ENCODE measurements at places on chromosomes 6 and 20. TPM values are rescaled to one million over a fixed set of nuclear protein-coding genes. Genes with fewer than 3 reads are reported as not detected.

The NTSR1 gene
- 44.1 TPM for total RNA-seq

The SYCP2 gene
- 39.7 TPM for total RNA-seq

The TCF21 gene
- not detected for total RNA-seq

The VSTM2L gene
- 16.0 TPM for total RNA-seq

The GPSM3 gene
- total RNA-seq: 2.0 TPM

The ADGB gene
- not detected for total RNA-seq

The LY6G6D gene
- not detected for total RNA-seq

The TCP1 gene
- 340 TPM for total RNA-seq

The MEA1 gene
- 111 TPM for total RNA-seq

The THEMIS gene
- total RNA-seq: 0.05 TPM

DNA sequence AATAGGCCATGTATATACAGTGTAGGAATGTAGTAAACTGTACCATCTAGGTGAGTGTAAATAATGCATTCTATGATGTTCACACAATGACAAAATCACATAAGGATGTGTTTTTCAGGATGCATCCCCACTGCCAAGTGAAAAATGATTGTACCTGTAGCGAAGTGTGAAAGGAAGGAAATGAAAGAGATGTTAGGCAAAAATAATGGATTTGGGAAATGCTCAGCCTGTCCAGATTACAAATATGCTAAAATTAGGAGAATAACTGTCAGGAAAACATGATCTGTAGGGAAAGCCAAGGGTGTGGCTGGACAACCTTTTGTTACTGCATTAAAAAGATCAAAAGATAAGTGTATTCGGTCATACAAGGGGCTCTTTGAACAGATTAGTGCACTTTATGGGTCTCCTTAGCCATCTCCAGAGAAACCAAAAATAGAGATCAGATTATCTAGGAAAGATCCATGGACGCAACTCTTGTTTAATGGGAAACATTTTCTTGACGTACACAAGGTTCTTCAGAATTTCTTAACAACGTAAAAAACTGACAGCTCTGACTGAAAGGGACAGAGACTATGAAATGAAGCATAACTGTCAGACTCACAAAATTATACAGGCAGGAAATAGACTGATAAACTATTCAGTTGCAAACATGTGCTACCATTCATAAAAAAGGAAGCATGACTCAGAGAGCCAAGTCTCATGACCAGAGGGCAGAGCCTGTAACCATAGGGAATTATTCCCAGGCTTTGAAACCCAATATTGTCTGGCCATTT, 253.6 kb upstream of the RAB32 start:
- H3K4me3 ChIP-seq: no peak overlapping the region
- no peak overlapping the region for H3K27ac ChIP-seq
- H3K4me1 ChIP-seq: no peaks in the 10 kb centered on the region
- H3K36me3 ChIP-seq: no peaks in the 10 kb centered on the region
- DNase-seq: no peak
- no peaks in the 10 kb centered on the region for H3K27me3 ChIP-seq

GRCh38 chr20:26207237-26207966, 510.7 kb upstream of the ZNF337 start:
- no peak overlapping the region for H3K4me3 ChIP-seq
- H3K36me3 ChIP-seq: no peaks in the 10 kb centered on the region
- no peak overlapping the region for H3K27ac ChIP-seq
- DNase-seq: no peak

- H3K4me3 ChIP-seq: no peak overlapping the region
- H3K27me3 ChIP-seq: no peaks in the 10 kb centered on the region
- no peak overlapping the region for H3K27ac ChIP-seq
- H3K4me1 ChIP-seq: no peaks in the 10 kb centered on the region
- no peak for DNase-seq
Measured at GRCh38 chr6:43303751-43304331, 4.8 kb downstream of the CRIP3 start.

- no peaks in the 10 kb centered on the region for H3K36me3 ChIP-seq
- H3K27me3 ChIP-seq: no peaks in the 10 kb centered on the region
- DNase-seq: no peak
- H3K27ac ChIP-seq: no peak overlapping the region
- no peak overlapping the region for H3K4me3 ChIP-seq
Measured at GRCh38 chr6:5706124-5707033, 300.3 kb downstream of the NRN1 start.

DNA sequence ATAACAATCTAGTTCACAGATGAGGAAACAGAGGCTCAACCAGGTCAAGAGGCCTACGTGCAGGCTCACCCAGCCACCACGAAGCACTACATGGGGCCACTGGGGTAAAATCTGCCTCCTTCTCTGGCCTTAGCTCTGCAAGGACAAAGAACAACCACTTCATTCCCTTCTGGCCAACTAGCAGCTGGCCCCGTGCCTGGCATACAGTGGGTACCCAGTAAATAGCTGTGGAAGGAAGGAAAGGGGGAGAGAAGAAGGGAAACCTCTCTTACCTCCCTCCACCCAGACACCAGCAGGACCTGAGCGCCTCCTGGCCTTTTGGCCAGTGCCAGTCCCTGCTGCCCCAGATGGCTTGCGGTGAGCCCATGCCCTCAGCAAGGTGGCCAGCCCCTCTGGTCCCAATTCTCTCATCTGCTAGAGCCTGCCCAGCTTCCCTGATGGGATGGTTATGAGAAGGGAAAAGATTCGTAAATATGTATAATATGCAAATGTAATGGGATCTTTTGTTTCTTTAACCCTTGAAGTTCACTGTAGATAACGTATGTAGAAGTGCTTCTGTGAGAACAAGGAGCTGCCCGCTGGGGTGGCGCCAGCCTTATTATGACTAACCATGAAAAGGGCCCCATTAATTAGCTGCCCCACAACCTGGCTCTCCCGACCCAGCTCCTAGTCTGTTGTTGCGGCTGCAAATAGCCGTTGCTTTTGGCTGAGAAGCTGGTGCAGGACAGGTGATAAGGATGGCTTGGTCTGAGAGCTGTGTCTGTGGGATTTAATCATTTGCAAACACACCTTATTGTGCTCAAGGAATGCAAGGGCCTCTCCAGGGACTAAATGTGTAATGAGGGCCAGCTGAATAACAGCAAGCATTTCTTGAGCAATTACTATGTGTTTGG, 62.0 kb downstream of the DLGAP4 start:
- no peak overlapping the region for H3K27ac ChIP-seq
- H3K4me3 ChIP-seq: no peak overlapping the region
- H3K4me1 ChIP-seq: no peaks in the 10 kb centered on the region
- H3K36me3 ChIP-seq: no peaks in the 10 kb centered on the region
- H3K27me3 ChIP-seq: no peaks in the 10 kb centered on the region

- H3K27ac ChIP-seq: no peak overlapping the region
- no peaks in the 10 kb centered on the region for H3K36me3 ChIP-seq
- H3K4me1 ChIP-seq: no peaks in the 10 kb centered on the region
- no peaks in the 10 kb centered on the region for H3K27me3 ChIP-seq
- no peak for DNase-seq
- H3K4me3 ChIP-seq: no peak overlapping the region
Measured at GRCh38 chr20:51220293-51220706, 197.4 kb upstream of the KCNG1 start.

DNA sequence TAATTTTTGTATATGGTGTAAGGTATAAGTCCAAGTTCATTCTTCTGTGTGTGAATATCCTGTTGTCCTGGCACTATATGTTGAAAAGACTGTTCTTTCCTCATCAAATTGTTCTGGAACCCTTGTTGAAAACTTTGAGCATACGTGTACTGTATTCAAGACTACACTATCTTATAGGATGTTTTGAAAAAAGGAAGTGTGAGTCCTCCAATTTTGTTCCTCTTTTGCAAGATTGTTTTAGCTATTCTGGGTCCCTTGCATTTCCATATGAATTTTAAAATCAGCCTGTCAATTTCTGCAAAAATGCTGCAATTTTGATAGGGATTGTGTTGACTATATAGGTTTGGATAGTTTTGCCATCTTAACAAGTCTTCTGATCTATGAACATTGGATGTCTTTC, 195.2 kb downstream of the BACH2 start:
- H3K36me3 ChIP-seq: no peaks in the 10 kb centered on the region
- H3K27ac ChIP-seq: no peak overlapping the region
- H3K27me3 ChIP-seq: no peaks in the 10 kb centered on the region
- H3K4me3 ChIP-seq: no peak overlapping the region
- no peaks in the 10 kb centered on the region for H3K4me1 ChIP-seq

DNA sequence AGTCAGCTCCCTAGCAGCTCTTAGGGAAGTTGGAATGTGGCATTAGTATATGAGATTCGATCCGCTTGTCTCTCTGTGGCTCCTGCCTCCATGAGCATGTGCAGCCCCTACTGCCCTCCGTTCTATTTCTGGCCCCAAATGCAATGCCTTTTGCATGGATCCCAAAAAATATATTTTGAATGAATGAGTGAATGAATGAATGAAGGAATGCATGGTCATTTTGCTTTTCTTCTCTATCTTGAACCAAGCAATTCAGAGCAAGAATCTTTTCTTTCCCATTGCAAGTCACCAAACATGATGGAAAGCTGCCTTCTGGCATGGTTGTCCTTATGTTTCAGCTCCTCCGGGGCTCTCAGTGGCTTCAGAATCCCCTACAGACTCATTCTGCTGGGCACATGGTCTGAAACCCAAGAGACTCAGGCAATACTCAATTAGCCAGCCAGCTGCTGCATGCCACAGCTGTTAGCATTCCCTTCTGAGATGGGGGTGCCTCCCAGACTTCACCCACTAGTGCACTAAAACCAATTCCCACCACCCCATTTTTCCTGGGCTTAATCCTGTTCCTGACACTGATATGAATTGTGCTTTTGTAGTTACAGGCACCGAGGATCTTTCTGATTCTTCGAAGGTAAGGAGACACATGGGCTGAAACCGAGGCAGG, 2.6 kb upstream of the IYD start:
- no peak overlapping the region for H3K27ac ChIP-seq
- no peaks in the 10 kb centered on the region for H3K4me1 ChIP-seq
- no peak for DNase-seq
- no peaks in the 10 kb centered on the region for H3K36me3 ChIP-seq
- no peak overlapping the region for H3K4me3 ChIP-seq

GRCh38 chr20:45309075-45309474, 976 bp upstream of the MATN4 start:
- no peak overlapping the region for H3K27ac ChIP-seq
- no peak for DNase-seq
- peaks cover 4% of the 10 kb centered on the region for H3K4me1 ChIP-seq
- H3K27me3 ChIP-seq: no peaks in the 10 kb centered on the region
- H3K36me3 ChIP-seq: no peaks in the 10 kb centered on the region

GRCh38 chr6:75234126-75234865, 9.3 kb downstream of the COX7A2 start:
- H3K27me3 ChIP-seq: no peaks in the 10 kb centered on the region
- peaks cover 10% of the 10 kb centered on the region for H3K36me3 ChIP-seq
- no peak overlapping the region for H3K27ac ChIP-seq
- no peak for DNase-seq
- no peak overlapping the region for H3K4me3 ChIP-seq

DNA sequence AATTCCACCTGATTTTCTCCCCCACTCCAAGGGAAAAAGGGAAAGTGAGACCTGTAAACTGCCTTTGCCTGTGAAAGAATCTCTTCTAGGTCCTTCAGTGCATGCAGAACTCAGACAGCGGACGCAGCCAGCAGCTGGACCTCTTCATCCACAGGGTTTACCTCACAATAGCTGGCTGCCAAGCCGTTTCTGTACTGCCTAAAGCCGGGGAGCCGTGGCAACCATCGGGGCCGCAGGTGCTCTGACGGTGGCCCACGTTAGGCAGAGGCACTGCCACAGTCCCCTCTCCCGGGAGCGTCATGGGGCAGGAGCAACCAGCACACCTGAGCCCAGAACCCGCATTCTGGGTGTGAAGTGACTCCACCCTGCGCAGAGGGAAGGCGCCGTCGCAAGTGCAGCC, 206.1 kb downstream of the TTLL2 start:
- no peak overlapping the region for H3K27ac ChIP-seq
- no peaks in the 10 kb centered on the region for H3K4me1 ChIP-seq
- H3K27me3 ChIP-seq: peaks cover 5% of the 10 kb centered on the region
- H3K4me3 ChIP-seq: no peak overlapping the region
- DNase-seq: no peak
- no peaks in the 10 kb centered on the region for H3K36me3 ChIP-seq

GRCh38 chr20:21301940-21302663, 1.0 kb upstream of the XRN2 start:
- H3K36me3 ChIP-seq: peaks cover 4% of the 10 kb centered on the region
- DNase-seq: no peak
- H3K27me3 ChIP-seq: no peaks in the 10 kb centered on the region
- peak overlapping the region; percentile 97 for H3K27ac ChIP-seq
- H3K4me3 ChIP-seq: peak overlapping the region; percentile 95

DNA sequence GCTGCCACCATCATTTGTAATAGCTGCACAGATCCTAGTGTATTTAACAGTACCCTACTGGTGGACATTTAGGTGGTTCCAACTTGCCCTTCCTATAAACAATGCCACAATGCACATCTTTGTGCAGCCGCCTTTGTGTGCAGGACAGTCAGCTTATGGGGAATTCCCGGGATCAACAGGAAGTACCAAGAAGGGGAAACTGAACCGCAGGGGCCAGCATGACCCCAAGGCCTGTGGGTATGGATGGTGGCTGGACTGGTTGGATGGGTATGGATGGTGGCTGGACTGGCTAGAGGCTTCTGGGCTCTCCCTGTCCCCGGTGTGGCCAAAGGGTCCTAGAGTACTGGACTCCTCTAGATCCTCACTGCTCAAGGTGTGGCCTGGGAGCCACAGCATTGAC, 46.7 kb downstream of the CEBPB start:
- no peaks in the 10 kb centered on the region for H3K36me3 ChIP-seq
- H3K27me3 ChIP-seq: no peaks in the 10 kb centered on the region
- no peak for DNase-seq
- H3K27ac ChIP-seq: no peak overlapping the region
- no peak overlapping the region for H3K4me3 ChIP-seq

DNA sequence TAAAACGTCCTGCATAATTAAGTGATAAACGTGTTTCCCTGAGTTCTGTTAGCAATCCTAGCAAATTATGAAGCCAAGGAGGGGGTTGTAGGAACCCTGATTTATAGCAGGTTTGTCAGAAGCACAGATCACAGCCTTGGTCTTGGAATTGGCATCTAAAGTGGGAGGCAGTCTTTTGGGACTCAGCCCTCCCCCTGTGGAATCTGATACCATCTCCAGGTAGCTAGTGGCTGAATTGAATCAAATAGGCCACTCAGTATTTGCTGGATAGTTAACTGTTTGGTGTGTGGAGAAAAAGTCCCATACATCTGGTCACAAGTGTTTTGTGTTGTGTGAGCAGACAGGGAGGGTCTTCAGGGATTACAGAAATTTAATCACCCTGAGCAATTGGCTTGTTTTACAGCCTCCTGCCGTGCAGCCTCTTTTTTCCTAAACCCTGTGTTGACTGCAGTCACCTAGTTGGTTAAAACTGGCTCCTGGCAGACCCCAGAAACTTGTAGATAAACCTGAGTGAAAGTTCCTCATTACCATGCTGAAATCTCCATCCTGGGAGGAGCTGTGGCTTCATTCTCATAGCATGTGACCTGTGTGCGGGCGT, 19.0 kb upstream of the KIFC1 start:
- no peak for DNase-seq
- H3K36me3 ChIP-seq: no peaks in the 10 kb centered on the region
- H3K4me1 ChIP-seq: no peaks in the 10 kb centered on the region

- no peak overlapping the region for H3K27ac ChIP-seq
- no peaks in the 10 kb centered on the region for H3K36me3 ChIP-seq
- no peak overlapping the region for H3K4me3 ChIP-seq
- no peak for DNase-seq
- no peaks in the 10 kb centered on the region for H3K4me1 ChIP-seq
- no peaks in the 10 kb centered on the region for H3K27me3 ChIP-seq
Measured at GRCh38 chr6:92132957-92133356, 1286.4 kb downstream of the EPHA7 start.
